Left colon (tissue), 2 donors: ENCODE measurements at places on chromosomes 7 and 10. TPM values are rescaled to one million over a fixed set of nuclear protein-coding genes. Genes with fewer than 3 reads are reported as not detected.

The GATA3 gene
- total RNA-seq = 0.78 TPM

The HOGA1 gene
- not detected for total RNA-seq

The PTPN20 gene
- total RNA-seq = 1.8 TPM

The IRF5 gene
- total RNA-seq = 6.6 TPM

The MYOF gene
- 110 TPM for total RNA-seq

The SCIN gene
- 76.6 TPM for total RNA-seq

The RPS24 gene
- 1,208 TPM for total RNA-seq

The H2BK1 gene
- not detected for total RNA-seq

DNA sequence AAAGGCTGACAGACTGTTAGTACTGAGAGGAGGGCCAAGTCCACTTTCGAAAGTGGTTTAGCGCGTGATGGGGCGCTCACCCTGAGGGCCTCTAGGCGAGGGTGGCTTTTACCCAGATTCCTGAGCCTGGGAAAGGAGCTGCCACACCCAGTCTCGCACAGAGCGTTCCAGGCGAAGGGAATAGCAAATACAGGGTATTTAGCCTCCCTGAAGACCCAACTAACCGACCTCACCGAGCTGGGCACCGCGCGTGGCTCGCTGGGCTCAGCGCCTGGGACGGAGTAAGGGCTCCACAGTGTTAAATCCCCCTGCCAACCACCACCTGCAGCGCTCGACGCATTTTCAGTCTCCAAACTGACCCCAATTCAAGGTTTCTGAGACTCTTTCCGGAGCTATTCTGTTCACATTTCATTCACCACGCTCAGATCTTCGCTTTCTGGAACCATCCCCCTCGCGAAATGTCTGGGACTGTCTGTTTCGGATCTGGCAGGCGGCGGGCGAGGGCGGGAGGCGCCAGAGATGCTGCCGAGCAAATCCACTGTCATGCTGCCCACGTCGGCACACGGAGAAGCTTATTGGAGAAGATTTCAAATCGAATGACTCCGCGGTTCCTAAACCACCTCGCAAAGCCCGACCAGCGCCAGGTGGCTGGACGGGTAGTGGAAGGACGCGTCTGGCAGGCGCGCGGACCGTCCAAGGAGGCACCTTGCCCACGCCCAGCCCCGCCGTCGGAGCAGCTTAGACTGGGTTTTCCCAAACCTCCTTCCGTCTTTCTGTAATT lies 1.4 kb upstream of the OSBPL3 start:
- peak; percentile 59 for DNase-seq

GRCh38 chr10:62996925-62997324 lies 136.2 kb upstream of the NRBF2 start:
- no peak for DNase-seq

DNA sequence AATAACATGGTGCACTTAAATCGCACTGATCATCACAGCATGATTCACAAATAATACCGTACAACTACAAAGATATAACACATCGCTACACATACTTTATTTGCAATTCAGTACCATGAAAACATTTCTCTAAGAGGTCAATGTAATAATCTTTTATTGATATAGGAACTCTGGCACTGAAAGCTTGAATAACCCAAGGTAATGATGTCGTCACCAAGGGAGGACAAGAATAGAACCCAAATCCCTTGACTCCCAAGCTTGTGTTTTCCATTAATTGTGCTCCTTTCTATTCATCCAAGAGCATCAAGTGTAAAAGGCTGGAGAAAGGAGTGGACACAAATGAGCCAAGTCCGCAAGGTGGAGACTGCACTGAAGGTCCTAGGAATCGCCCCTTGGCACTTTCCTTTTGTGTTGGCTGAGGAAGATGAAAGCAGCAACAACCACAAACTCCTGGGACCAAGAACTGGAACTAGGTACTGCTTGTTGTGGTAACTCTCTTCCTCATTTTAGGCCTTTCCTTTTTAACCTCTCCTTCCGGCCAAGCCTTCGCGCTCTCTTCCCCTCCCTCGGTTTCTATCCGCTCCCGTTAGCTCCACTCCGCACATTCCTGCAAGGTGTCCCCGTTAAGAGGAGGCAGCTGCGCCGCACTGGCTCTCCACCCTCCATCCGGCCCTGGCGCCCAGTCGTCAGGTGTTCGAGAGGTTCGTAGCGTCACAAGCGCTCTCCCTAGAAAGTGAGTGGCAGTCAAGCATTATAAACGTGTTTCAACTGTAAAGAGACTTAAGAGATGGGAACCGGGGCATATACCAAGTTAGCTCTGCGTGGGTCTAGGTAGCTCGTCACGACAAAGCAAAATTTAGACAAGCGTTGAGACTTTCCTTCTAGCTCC lies 1.0 kb upstream of the CBLL1 start:
- peak; percentile 74 for DNase-seq

GRCh38 chr7:5068521-5068920 lies 22.9 kb downstream of the RBAK start:
- DNase-seq = no peak

GRCh38 chr10:9111976-9112375 lies 1057.5 kb downstream of the GATA3 start:
- DNase-seq = no peak

GRCh38 chr7:70694971-70695794 lies 436.8 kb upstream of the GALNT17 start:
- peak; percentile 29 for DNase-seq

DNA sequence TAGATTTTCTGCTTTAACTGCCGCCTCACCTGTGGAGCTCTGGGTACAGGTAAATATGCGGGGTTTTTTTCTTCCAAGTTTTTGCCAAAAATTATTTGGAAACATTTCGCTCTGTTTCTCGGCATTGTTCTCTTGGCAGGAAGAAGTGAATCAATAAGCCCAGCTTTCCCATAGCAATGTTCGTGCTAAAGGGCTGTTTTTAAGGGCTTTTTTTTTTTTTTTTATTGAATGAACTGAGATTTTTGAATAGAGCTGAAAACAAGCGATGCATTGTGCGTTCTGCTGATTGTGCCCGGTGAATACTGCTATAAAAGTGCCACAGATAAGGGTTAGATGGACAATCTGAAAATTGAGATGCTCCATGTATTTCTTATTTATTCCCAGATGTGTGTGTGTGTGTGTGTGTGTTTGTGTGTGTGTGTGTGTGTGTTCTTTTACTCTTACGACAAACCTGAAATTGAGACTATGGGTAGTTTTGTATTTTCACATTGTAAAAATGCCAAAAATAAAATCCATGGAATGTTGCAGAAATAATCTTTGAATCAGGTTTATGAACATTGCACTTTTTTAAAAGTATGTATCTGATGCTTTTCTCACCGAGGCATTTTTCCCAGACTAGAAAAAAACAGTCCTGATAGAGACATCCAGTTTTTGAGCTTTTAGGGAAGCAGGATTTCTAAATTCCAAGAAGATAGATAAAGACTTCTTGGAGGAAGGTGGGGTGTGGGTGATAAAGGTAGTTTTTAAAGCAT lies 30.5 kb downstream of the KIAA1217 start:
- DNase-seq = no peak

DNA sequence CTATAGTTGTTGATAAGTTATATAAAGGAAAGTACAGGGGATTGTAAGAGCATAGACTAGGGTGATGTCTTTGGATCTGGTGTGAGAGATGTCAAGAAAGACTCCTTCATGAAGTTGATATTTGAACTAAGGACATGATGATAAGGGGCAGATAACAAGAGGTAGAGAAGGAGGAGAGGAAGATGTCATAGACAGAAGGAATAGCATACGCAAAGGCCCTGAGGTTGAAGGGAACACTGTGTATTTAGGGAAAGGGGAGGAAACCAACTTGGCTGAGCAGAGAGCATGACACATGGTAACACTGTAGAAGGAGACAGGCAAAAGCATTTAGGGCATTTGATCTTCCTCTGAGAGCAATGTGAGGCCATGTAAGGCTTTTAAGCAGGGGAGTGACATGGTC lies 170.8 kb downstream of the CHN2 start:
- DNase-seq = no peak

DNA sequence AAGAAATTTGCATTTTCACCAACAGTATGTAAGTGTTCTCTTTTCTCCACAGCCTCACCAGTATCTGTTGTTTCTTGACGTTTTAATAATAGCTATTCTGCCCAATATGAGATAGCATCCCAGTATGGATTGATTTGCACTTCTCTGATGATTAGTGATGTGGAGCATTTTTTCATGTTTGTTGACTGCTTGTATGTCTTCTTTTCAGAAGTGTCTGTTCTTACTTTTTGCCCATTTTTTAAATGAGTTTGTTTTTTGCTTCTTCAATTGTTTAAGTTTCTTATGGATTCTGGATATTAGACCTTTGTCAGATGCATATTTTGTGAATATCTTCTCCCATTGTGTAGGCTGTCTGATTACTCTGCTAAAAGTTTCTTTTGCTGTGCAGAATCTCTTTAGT lies 12.2 kb upstream of the TPK1 start:
- no peak for DNase-seq

GRCh38 chr7:73834626-73835191 lies 3.9 kb downstream of the CLDN4 start:
- no peak for DNase-seq

DNA sequence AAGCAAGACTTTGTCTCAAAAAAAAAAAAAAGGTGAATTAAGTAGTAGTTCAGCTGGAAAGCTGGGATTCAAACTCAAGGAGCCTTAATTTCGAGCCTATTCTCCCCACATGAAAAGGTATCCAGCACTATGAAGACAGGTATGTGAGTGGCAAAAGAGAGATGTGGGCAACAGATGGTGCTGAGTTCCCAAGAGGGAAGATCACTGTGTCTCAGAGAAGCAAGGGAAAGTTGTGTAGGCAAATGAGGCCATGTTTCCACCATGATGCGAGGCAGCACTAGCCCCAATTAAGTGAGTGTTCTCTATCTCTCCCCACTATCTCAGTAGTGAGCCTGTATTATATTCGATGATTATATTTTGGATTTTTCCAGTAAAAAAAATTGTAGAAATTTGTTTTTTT lies 19.8 kb upstream of the ST7 start:
- DNase-seq = no peak

GRCh38 chr7:151851145-151851751 lies 25.7 kb downstream of the PRKAG2 start:
- DNase-seq = no peak

- no peak for DNase-seq
Observed at GRCh38 chr10:103333934-103334520, 16.9 kb downstream of the PCGF6 start.
